ENCODE measurements at places on chromosomes 4 and X. TPM values are rescaled to one million over a fixed set of nuclear protein-coding genes. Genes with fewer than 3 reads are reported as not detected.

Gene SORCS2
- under 0.01 TPM for total RNA-seq

Gene F9
- total RNA-seq = not detected

Gene SHROOM4
- total RNA-seq = 0.51 TPM

Gene CEP44
- total RNA-seq = 16.8 TPM

Gene OCIAD2
- 162 TPM for total RNA-seq

Gene SYNPO2
- total RNA-seq = 0.13 TPM

Gene TENM3
- total RNA-seq = 1.3 TPM

Gene RP2
- total RNA-seq = 16.6 TPM

Gene GABRQ
- under 0.01 TPM for total RNA-seq

Gene PAK3
- total RNA-seq = not detected

Data from bronchial epithelial cell (primary cell).